ENCODE measurements at places on chromosomes 6 and 20.

DNA sequence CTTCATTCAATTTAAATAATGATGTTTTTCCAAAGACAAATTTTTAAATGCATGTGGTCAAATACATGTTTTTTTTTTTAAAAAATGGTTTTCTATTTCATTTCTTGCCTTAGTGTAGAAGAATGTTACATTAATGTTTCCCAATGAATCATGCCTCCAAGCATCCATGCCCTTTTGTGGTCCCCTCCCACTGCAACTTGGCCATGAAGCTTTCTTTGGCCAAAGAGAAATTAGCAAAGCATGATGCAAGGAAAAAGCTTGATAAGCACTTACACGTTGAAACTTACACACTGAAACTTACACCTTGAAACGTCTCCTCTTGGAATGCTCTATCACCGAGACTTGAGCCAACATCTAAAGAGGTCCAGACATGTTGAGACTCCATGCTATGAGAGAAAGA is 93.0 kb upstream of the ELOVL5 start:
- no peak for DNase-seq

- no peak for DNase-seq
These were observed 78.0 kb upstream of the NHSL1 start for GRCh38 chr6:138577151-138577915.

DNA sequence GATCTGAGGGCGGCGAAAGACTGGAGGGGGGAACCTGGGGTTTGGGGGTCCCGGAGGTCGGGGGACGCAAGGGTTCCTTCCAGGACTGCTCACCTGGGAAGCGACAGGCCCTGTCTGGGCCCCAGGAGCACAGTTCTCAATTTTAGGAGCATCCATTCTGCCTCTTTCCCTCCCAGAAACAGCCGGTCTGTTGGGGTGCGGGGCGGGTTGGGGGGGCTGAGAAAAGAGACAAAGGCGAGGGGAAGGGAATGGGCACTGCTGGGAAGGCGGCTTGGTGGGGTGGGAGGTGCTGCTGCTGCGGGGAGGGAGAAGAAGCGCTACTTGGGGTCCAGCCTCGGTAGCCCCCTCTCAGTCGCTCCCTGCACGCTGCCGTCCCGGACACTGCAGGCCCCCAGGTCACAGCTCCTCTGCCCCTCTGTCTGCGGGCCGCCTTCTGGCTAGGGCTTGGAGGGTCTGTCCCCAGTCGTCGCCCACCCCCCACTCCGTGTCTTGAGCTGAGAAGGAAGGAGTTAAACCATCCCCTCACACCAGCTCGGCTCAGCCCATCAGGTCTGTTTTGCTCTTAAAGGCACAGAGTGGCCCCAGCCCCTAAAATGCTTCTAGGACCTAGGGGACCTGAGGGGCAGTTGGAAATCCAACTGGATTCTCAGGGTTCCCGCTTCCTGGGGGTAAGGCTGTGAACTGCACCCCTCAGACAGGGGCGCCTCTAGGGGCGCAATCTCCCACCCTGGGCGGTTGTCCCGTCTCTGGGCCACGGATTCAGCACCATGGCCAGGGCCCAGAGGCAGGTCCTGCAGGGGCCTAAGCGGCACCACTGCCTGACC is 690 bp downstream of the GDAP1L1 start:
- peak; percentile 31 for DNase-seq

GRCh38 chr6:111871725-111872400 is 1.4 kb downstream of the FYN start:
- peak; percentile 55 for DNase-seq

GRCh38 chr6:137744877-137745276 is 122.2 kb upstream of the TNFAIP3 start:
- no peak for DNase-seq

DNA sequence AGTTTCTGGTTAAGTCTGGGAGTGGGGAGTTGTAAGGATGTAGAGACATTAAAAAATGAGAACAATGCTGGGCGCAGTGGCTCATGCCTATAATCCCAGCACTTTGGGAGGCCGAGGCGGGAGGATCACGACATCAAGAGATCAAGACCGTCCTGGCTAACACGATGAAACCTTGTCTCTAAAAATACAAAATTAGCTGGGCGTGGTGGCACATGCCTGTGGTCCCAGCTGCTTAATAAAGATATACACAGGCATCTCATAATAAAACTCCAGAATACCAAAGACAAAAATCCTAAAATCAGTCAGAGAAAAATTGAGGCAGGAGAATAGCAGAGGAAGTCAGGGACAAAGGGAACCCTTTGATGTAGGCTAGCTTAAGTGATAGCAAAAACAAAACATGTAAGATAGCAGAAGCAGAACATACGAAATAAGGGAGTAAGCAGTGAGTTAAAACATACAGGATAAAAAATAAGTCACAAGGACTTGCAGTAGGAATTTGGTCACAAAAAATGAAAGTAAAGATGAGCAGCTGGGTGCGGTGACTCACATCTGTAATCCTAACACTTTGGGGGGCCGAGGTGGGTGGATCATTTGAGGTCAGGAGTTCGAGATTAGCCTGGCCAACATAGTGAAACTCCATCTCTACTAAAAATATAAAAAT is 23.6 kb downstream of the DDX43 start:
- DNase-seq, result no peak

- DNase-seq, result no peak
These were observed 88.4 kb upstream of the JAG1 start for GRCh38 chr20:10762216-10762615.

Data from activated T-cell treated with anti-CD3 and anti-CD28 coated beads, Interleukin-2, amount 50 U/mL, for 1 hour (primary cell).